ENCODE measurements at places on chromosomes 7 and 10.

GRCh38 chr10:130179640-130180039, 43.4 kb downstream of the GLRX3 start:
- DNase-seq: no peak

GRCh38 chr10:133257489-133258065, 19.1 kb downstream of the ADAM8 start:
- no peak for DNase-seq

DNA sequence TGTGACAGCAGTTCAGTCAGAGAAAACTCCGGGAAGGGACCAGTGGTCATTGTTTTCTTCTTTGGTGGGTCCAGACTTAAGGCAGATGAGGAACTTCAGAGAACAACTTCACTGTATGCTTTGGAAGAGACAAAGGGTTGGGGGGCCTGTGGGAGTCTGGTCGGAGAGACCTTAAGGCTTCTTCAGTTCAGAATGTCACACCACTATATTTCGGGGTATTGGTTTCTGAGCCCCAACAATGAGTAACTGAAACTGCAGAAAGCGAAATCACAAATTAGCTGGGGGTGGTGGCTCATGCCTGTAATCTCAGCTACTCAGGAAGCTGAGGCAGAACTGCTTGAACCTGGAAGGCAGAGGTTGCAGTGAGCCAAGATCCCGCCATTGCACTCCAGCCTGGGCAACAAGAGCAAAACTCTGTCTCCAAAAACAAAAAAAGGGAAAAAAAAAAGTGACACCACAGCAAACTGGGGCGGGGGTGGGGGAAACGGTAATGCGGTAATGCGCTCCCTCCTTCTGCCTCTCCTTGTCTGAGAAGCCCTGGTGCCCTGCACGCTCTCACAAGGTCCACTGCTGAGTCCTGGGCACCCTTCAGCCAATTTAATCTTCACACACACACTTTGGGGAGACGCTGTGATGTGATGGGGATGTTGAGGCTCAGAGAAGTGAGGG, 2.2 kb upstream of the ADIRF start:
- no peak for DNase-seq

GRCh38 chr7:2002561-2003450, 229.9 kb downstream of the MAD1L1 start:
- no peak for DNase-seq

DNA sequence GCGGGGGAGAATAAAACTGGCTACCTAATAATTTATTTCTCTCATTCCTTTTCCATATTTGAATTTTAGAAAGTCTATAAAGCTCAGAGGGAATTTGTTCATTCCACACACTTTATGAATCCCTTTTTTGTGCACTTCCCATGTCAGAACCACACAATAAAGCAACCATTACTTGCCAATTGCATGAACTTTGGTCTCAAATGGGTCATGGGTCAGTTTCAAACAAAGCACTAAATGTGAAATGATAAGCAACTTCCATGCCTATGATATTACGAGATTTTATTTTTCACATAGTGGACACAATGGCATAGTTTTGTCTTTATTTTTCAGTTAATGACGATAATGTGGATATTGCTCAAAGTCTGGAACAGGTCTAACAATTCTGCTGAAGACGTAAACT, 18.6 kb upstream of the RELN start:
- no peak for DNase-seq

- no peak for DNase-seq
These were observed 44.5 kb downstream of the CLRN3 start for GRCh38 chr10:127848226-127848625.

DNA sequence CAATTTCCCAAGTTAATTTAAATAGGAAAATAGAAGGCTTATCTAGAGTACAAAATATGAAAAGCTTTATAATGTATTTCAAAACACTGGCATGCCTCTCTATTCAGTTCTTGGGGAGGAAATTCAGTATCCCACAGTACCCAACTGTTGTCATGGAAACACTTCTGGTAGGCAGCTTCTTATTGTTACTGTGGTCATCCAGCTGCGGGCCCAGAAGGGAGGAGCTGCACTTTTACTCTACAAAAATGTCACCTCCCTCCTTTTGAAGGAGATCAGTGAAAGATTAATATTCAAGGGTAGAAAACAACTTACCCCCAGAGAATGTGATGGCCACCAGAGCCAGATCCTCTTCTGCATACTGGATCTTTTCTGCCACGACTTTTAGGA, 202.8 kb downstream of the RAPGEF5 start:
- DNase-seq: no peak

GRCh38 chr7:134878746-134879357, 99.4 kb downstream of the CALD1 start:
- DNase-seq: no peak

GRCh38 chr10:123994417-123995081, 98.8 kb downstream of the CHST15 start:
- peak; percentile 69 for DNase-seq

DNA sequence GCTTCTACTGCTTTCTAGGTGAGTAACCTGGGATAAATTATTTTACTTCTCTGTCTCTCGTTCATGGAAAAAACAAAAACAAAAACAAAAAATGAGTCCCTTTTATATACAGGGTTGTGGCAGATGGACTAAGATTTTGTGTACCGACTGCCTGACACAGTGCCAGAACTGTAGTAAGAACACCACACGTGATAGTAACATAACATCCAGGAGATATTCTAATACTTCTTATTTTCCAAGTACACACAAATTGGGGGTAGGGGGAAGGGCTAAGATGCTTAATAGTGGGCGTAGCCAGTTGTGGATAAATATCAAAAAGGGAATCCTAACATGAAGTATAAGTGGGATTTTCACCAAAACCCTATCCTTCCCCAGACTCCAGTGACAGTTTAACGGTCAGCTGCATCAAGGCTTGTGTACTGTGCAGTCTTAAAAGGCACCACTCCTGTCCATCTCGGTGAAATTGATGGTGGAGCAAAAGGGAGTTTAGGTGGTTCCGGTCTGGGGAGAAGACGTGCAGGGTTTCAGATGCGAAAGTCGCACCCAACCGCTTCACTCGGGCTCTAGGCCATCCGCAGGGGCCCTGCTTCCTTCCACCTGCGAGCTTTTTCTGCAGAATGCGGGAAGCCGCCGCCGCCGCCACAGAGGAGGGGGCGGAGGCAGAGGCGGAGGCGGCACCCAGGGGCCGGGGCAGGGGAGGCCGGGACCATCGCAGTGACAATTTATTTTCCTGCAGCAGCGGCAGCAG, at the start of gene STAMBPL1:
Gene STAMBPL1, plus strand, starts transcription at position 712 of the 748 bp plus-strand sequence. CDS start 21,464 bp downstream, outside the sequence.
- peak; percentile 66 for DNase-seq

- DNase-seq: no peak
These were observed 73.8 kb upstream of the PRLHR start for GRCh38 chr10:118669020-118669791.

GRCh38 chr10:77104459-77104980, 533.1 kb downstream of the KCNMA1 start:
- DNase-seq: no peak

DNA sequence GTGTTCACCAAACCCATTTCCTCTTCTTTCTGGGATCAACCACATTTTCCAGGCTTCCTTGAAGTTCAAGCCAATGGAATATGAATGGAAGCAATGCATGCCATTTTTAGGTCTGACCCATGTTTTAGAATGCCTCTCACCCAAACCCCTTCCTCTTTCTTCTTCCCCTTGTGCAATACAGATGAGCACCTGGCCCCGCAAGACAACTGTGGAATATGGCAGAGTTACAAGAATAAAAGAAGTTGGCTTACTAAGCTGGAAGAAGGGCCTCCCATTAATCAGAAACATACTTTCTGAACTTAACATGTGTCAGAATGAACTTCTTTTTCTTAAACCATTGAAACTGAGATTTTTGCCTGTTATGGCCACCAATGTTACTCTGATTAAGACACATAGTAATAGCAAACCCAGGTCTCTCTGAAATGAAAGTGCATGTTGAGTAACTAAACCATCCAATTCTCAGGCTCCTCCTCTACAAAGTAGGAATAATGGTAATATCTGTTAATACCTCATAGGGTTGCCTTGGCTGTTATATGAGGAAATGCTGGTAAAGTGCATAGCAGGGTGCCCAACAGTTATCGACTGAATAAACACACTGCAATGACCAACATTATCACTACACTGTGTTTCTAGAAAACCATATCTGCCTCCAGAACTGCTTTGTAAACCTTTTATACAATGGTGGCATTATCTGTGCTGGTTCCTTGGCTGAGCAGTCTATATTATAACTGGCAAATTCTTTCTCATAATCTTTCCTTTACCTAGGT, 382.2 kb upstream of the NRP1 start:
- no peak for DNase-seq

DNA sequence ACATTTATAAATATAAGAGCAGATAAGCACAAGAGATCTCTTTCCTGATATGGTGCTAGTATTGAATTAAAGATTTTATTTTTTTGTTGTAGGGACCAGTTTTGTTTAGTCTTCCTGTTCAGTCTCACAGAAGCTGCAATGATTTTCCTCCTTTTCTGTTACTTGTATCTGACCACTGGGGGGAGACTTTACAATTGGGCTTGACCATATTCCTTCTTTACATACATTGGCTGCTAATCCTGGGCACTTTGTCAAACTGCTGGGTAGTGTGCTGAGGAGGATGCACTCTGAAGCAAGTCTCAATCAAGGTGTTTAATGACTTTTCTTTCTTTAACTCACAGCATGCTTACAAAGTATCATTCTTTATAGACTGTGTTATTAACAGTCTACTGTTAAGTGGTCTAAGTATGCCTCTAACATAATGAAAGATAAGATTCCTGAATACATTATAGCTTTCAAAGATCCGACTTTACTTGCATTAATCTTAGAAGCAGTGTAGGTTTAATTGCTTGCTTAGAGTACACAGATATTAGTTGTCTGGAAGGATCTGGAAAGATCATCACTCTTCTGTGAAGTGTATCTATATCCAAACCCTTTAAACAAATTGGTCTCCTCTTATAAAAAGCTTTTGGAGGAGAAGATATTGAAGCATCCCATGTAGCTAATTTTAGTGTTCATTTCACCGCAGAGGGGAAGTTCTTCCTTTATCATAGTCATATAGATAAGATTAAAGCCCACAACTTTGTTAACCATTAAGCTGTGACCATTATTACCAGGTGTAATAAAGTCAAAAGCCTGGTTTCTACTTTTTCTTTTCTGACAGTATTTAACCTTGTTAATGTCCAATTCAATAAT, 3.1 kb downstream of the PALS2 start:
- DNase-seq: no peak

- DNase-seq: no peak
These were observed 111.5 kb downstream of the PRPF18 start for GRCh38 chr10:13698217-13698616.

GRCh38 chr7:2814186-2814945, 29.7 kb downstream of the GNA12 start:
- no peak for DNase-seq

DNA sequence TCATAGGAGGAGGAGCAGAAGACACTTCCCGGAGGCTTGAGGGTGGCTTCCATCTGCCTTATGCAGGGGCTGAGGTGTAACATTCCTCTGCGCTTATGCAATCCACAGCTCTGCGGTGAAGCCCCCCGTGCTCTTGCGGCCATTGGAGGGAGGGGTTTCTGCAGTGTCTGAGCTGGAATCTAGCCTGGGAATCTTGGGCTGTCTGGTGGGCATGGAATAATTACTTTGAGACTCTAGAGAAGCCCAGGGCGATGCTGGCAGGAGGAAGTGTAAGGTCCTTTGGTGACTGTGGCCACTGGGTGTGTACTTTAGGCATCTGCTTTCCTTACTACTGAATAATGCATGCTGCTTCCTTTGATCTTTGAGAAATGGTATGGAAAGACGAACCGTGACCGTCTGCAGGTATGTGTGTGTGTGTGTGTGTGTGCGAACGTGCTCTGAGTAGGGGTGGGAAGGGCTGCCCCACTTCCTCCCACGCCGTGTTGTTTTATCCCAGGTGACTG, 181.0 kb downstream of the PRPF18 start:
- DNase-seq: no peak

GRCh38 chr10:12196531-12197211, 683 bp downstream of the CDC123 start:
- DNase-seq: no peak

GRCh38 chr10:88946965-88947590, 5.5 kb downstream of the ACTA2 start:
- DNase-seq: no peak

GRCh38 chr10:100485366-100485765, 22.6 kb downstream of the WNT8B start:
- DNase-seq: no peak
